Forelimb muscle (tissue), 1 donor: ENCODE measurements at places on chromosomes 11 and 22. TPM values are rescaled to one million over a fixed set of nuclear protein-coding genes. Genes with fewer than 3 reads are reported as not detected.

DNA sequence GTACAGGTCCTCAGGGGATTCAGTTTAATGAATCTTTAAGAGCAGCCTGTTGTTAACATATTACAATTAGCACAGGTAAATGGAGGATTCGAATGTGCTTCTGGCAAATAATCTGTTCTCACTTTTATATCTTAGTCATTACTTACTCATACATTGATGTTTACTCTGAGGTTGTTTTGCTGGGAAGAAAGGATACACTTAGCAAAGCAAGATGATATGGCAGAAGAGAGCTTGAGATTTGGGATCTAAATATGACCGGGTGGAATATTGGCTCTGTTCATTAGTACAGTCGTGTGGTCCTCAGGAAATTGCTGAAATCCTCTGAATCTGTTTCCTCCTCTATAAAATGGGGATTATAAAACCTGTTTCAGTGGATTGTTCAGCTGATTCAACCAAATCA, 59.7 kb downstream of the SPON1 start:
- DNase-seq: no peak

DNA sequence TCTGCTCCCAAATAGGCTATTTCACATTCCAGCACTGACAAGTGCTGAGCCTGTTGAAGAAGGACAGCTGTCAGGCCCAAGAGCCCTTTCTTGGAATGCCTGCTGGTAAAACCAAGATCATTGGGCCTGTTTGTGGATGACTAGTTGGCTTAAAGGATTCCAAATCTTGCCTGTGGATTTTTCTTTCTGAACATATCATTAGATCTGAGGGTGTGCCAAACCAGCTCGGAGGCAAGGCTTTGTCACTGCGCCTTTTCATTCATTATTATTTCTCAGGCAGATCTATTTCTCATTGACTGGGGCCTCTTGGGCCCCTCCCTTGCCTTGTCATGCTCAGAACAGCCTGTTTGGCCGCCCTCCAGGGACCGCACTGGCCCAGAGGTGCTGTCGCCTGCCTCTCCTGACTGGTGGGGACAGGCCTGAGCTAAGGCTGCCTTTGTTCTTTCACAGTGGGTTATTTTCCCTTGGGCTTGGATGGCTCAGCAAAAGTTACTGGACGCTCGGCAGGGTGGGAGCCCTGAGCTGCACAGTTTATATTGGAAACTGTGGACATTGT, 222.7 kb upstream of the SESN3 start:
- no peak for DNase-seq

GRCh38 chr11:57815877-57816276, 54.3 kb downstream of the CTNND1 start:
- no peak for DNase-seq

- no peak for DNase-seq
Measured at GRCh38 chr11:87529486-87529885, 491.8 kb downstream of the TMEM135 start.

DNA sequence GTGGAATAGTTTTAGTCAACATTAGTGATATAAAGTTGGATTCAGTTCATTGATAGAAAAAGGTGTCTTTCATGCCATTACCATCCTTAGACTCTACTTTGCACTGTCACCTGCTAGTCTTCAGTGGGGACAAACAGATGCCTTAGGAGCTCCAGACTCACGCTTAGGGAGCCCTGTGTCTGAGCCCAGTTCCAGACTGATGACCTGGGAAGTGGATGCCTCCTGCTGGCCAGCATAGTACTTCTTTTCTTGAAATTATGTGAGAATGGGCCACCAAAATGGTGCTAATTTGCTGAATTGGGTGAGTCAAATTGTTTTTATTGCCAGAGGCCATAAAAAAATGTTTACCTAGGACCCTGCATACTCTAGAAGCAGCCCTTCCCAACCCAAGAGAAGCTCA, 53.9 kb downstream of the NOX4 start:
- DNase-seq: no peak

KIRREL3 gene
- 0.80 TPM for polyA plus RNA-seq

DNA sequence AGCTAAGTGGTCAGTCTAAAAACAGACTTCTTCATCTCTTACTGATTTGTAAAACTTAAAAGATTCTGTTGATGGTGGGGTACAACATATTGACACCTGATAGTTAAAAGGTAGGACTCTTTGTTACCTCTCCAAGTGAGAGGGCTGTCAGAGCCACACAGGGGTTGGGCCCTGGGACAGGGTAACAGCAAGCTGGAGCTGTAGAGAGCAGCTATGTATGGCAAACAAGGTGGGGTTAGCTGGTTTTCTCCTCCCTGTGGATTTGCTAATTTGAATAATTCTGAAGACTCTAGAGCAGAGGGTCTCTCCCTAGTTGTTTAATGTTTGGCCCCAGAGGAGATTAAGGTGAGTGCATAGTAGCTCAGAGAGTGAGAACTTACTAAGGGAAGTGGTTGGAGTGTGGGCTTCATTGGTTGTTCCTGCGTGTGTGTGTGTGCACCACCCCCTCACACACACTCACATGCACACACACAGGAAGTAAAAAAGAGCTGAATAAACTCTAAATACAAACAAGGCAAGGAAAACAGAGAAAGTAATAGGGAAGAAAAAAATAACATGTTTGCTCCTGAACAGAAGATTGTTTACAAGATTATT, 9.2 kb upstream of the GAS2 start:
- no peak for DNase-seq

GRCh38 chr11:35115688-35116030, 23.3 kb upstream of the CD44 start:
- DNase-seq: no peak

PGR gene
- not detected for polyA plus RNA-seq

OR51B4 gene
- not detected for polyA plus RNA-seq

- DNase-seq: no peak
Measured at GRCh38 chr11:133889893-133890292, 44.6 kb upstream of the SPATA19 start.

DNA sequence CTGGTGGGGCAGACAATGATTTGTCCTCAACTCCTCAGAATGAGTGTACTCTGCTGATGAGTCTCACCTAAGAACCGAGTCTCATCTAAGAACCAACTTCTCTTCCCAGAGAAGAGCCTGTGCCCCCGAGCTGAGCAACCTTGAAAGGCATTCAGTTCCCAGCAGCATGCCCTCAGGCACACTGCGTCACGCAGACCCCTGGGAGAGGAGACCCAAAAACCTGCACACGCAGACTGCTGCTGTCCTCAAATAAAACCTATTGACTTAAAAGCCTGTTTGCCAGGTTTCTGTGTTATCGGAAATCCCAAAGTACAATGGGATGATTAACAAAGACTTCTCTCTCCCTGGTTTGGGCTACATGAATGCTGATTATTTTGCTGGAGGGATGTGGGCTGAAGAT, 121.2 kb downstream of the C11orf58 start:
- no peak for DNase-seq

C11orf16 gene
- polyA plus RNA-seq: not detected

DNA sequence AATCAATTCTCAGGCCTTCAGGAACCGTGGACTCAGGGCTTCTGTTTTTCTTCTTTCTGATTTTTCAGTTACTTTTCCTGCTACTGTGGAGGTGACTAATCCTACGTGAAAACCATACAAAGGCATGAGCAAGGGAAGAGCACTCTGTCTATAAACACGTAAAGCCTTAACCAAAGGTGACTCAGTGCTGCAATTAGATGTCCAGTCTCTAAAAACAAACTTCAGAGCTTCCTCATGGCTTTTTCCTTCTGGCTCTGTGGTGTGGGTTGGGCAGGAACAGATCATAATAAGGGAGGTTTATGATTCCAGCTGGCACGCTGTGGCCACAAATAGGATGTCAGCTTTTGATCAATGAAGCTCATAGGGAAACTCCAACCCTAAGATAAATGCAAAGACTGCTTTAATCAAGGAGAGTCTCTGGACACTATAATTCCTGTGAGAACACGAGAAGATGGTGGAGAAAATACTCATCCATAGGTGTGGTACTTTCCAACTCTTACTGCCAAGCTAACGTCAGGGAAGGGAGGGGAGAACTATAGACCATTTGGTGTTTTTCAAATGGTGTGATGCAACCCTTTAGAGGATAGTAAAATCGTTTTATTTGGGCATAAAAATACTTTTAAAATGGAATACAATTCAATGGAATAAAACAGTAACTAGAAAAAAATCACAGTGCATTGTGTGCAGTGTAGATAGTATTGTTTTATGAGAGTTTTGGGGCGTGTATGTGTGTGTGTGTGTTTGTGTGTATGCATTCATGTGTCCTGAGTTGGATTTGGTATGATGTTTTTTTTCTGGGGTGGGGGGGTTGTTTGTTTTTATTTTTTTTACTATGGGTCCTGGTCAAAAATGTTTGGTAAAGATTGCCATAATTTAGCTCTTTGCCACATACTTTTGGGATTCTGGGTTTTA, at the start of gene NXPE2:
NXPE2 (plus strand) TSS at position 403 of the 912 bp plus-strand sequence; CDS start at position 452, 49 bp downstream.
- no peak for DNase-seq

GRCh38 chr22:21657360-21658032, 8.3 kb upstream of the PPIL2 start:
- DNase-seq: no peak

- no peak for DNase-seq
Measured at GRCh38 chr11:10809373-10810160, 841 bp upstream of the EIF4G2 start.

CRYAB gene
- polyA plus RNA-seq: 886 TPM

GRCh38 chr11:76763573-76764346, 19.4 kb upstream of the TSKU start:
- DNase-seq: no peak

DNA sequence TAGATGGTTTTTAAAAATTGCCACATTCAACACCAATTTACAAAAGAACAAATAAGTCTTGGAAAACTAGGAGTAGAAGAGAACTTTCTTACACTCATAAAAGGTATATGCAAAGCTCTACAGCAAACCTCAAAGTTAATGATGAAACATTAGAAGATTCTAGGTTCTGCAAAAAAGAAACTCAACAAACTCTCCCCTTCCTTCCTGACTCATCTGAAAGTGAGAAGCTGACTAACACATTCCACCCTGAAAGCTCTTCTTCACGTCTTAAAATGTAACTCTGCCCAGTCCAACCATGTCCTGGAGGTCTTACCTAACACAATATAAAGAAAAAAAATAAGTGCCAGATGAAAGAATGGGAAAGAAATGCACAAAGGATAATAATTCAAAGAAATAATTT, 218.9 kb upstream of the ISX start:
- DNase-seq: no peak

ANO3 gene
- polyA plus RNA-seq: 0.15 TPM

GRCh38 chr22:45692549-45692948, 20.9 kb downstream of the ATXN10 start:
- no peak for DNase-seq

- DNase-seq: peak; percentile 52
Measured at GRCh38 chr11:75946531-75947530, 131.8 kb downstream of the UVRAG start.

GRCh38 chr11:67694875-67695555, 20.6 kb upstream of the ALDH3B2 start:
- no peak for DNase-seq

GRCh38 chr11:23590596-23591308, 730.5 kb upstream of the CCDC179 start:
- no peak for DNase-seq

TENM4 gene
- 5.2 TPM for polyA plus RNA-seq

DNA sequence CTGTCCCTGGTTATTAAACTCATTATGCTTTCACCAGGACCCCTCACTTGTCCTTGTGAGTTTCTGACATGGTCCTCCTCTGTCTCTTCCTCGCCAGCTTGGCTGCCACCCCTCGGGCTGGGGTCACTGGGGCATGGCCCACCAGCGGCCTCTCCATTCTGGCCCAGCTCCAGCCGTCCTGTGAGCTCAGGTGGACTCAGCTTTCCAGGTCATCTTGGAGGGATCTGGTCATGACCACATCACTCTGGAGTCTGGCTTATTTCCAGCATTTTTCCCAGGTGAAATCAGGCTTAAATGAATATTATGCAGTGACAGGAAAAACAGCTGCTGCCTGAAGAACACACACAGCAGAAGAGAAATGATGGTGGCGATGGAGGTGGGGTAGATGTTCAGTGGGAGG, 224.5 kb downstream of the ADAMTS15 start:
- no peak for DNase-seq

OR52I1 gene
- polyA plus RNA-seq: not detected
